NCI-H460 (cell line): ENCODE measurements at places on chromosomes 1 and 21.

- DNase-seq = peak; percentile 73
Observed at GRCh38 chr21:45880097-45881068, 101.2 kb upstream of the COL6A1 start.

DNA sequence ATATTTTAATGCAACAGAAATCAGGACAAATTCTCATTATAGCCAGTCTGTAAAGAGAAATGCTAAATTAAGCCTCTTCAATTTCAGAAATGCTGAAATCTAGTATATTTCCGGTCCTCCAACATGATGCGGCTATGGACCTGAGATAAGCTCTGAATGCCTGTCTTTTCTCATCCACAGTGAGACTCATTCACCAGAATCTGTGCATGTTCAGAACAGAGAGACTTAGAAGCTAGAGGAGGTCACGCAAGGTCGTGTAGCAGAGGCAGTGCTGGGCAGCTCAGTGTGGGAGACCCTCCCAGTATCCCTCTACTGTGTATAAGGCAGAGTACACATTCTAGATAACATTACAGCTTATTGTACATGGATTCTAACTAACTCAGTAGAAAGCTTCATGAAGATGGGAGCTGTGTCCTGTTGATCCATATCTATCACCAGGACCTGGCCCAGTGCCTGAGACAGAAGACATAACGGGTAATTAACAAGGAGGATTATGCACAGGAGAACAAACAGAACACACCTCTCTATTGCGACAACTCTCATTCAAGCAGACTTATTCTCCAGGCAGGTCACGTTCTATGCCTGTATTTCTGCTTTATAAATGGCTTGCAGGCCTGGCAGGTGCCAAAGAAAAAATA is 97.0 kb upstream of the COA6 start:
- no peak for DNase-seq

- no peak for DNase-seq
Observed at GRCh38 chr1:107436552-107437241, 295.9 kb downstream of the NTNG1 start.

- no peak for DNase-seq
Observed at GRCh38 chr21:32299695-32300094, 1.0 kb downstream of the MRAP start.

GRCh38 chr1:205711105-205712048 is 31.1 kb upstream of the SLC45A3 start:
- DNase-seq = peak; percentile 81

DNA sequence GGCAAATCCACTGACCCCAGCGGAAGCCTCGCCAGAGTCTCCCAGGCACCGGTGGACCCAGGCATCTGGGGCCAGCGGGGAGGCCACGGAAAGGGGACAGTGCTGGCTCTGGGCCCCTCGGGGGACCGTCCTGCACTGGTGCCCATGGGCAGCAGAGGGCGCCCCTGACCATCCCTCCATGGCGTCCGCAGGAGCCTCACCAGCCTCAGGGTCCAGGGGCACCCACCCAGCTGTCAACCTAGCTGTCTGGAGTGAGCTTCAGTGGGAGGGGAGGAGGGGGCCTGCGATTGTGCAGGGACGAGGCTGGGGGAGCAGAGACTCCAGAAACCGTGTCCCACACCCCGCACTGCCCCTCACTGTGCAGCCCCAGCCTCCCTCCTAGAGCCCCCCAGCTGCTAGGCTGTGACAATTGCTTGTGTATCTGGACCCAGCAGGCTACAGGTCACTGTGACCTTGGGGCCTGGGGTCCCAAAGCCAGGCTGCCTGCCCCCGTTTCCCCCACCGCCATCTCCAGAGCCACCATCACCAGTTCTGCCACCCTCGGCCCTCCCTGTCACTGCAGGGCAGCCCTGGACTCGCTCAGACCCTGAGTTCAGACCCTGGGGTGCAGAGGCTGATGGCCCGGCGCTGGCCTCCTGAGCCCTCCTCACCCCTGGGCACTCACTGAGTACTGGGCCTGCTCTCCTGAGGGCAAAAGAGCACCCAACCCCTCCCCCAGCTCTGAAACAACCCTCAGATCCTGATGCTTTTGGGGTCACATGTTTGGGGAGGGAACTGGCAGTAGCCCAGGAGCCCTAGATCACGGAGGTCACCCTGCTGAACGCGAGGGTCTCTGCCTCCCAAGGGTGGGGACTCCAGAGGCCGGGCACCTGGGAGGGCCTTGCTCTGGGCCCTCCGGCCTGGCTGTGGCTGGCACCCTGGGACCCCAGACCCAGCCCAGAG is 10.6 kb upstream of the COL6A1 start:
- DNase-seq = peak; percentile 25

- no peak for DNase-seq
Observed at GRCh38 chr1:84719543-84720217, 29.4 kb upstream of the SSX2IP start.
